Kidney tubule cell (primary cell): ENCODE measurements at places on chromosomes 12 and 14.

- no peak for DNase-seq
These were observed 1.1 kb upstream of the WDR89 start for GRCh38 chr14:63642656-63643382.

GRCh38 chr12:33588725-33589405 is 149.2 kb upstream of the SYT10 start:
- no peak for DNase-seq

- DNase-seq: no peak
These were observed 14.0 kb downstream of the EMP1 start for GRCh38 chr12:13210236-13211190.

DNA sequence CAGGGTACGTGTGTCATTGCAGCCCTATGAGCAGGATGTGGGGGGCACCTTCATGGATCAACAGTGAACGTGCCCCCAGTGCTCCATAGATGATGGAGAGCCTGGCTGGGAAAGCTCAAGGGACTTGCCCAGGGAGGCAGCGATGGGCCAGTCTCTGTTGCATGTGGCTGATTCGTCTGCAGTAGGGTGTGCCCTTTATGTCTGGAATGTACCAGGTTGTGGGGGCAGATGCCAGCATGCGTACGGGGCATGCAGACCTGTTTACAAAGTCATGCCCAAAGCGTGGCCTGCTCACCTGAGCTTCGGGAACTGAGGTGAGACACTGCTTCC is 72.3 kb downstream of the TESC start:
- no peak for DNase-seq

GRCh38 chr12:92458996-92459395 is 243.8 kb upstream of the PLEKHG7 start:
- DNase-seq: no peak

DNA sequence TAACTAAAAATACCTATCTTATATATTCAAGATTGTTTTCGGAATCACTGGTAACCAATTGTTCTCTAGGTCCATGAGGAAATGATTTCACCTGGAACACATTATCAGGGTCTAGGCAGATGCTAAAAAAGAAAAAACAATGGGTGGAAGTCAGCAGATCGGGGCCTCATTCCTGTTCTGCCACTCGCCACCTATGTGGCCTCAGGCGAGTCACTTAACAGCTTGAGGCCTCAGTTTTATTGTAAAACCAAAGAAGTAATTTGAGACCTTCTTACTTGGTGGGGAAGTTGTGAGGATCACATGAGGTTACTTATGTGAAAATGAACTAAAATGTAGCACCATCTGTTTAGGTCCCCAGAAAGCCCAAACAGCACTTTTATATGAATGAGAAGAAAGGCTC is 6.2 kb upstream of the RNASE10 start:
- peak; percentile 17 for DNase-seq

DNA sequence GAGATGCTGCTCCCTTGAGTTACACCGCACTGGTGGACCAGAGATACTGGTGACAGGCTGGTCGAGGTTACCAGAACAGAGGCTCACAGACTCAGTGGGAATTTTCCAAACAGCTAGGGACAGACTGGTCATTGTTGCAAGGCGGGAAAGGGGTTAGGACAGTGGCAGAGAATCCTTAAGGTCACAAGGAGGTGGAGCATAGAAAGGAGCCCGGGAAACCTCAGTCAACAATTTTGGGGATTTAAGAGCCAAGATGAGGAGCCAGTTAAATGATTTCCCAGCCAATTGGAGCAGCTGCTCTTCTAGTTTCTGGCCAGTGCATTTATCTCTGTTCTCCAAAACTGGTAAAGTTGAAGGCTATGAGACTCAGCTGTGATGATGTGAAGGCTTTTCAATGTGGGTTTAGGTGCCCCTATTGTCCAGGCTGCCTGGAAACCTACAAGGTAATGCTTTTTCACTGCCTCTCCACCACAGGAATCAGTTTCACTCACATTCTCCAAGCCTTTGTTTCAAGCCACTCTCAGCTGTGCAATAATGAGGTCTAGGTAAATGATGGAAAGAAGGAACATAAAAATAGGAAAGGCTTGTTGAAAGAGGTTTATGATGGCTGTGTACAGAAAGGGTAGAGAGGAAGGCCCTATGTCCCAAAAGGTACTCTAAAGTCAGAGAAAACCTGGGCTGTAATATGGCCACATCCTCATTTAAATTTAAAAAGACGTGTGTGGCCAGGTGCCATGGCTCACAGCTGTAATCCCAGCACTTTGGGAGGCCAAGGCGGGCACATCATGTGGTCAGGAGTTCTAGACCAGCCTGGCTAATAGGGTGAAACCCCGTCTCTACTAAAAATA is 7.0 kb upstream of the TNS2 start:
- DNase-seq: no peak

- DNase-seq: peak; percentile 62
These were observed 1.1 kb downstream of the IPO8 start for GRCh38 chr12:30694412-30695198.

- DNase-seq: no peak
These were observed 6.9 kb upstream of the TCL1B start for GRCh38 chr14:95679148-95679815.

DNA sequence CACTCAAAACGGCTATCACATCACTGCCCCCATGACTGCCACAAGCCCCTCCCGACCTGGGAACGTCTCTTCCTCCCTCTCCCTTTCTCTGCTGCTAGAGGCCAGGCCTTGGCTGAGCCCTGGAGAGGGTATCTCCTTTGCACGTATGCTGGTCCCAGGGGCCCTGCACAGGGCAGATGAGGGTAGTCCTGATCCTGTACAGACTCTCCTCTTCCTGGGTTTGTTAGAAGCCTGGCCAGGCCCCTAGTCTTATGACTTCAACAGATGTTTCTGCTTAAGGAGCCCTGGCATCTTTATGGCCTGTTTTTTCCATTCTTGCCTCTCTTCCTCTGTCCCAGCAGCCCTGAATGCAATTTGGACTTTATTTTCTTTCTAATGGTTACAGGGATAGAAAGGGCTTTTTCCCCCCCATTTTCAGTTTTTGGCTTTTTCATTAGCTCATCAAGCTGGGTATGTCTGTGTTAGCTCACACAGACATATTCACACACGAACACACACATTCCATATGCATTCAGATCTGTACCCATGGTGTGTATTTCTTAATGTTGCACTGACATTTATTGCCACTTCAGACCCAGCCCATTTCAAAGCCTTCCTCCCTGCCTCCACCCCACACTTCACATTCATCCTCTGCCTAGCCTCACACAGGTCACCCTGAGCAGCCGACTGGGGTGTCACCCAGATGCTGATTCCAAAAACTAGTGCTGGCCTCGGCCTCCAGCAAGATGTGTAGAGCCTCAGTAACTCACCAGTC is 203.2 kb downstream of the ZFP36L1 start:
- no peak for DNase-seq

GRCh38 chr12:96223411-96224218 is 29.4 kb downstream of the ELK3 start:
- DNase-seq: no peak

DNA sequence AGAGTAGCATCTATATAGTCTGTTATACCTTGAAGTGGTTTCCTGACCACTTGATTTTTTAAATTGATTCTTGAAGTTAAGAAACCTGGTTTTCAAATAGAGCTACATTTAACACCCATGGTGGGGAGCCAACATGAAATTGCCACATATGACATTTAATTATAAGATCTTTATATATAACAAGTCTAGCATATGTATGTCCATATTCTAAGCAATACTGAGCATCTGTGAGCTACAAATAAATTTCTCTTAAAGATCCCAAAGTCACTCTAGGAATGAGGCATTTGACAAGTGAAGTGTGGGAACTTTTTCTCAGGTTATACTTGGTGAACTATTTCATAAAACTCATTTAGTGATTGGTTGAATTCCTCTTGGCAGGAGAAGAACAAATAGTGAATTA is 132.5 kb downstream of the RPL10L start:
- DNase-seq: no peak

DNA sequence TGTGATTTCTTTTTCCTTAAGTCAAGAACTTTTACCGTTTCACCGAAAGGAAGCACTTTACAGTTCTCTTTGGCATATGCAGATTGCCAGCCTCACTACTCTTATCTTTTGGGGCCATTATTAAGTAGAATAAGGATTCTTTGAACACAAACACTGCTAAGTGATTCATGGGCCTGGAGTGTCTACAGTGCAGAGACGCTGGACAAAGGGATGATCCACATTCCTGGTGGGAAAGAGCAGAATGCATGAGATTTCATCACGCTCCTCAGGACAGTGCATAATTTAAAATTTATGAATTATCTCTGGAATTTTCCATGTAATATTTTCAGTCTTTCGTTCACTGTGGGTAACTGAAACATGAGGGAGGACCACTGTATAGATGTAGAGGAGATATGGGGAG is 90.2 kb downstream of the TTLL5 start:
- no peak for DNase-seq

DNA sequence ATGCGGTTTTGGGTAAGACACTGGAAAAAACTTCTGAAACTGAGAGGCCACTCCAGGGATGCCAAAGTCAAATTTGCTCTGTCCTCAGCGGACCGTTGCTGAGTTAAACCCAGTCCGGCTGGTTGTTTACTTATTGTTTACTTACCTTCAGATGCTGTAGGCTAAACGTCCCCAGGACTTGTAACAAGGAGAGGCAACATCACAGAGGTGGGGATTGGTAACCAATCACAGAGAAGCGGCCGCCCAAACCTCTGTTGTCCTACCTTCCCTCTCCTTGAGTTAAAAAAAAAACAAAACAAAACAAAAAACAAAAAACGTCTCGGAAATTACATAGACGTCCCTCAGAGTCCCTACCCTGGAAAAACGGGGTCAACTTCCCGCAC is 380 bp downstream of the ANO2 start:
- no peak for DNase-seq

- DNase-seq: peak; percentile 50
These were observed 43.4 kb downstream of the ELK3 start for GRCh38 chr12:96237465-96238077.

GRCh38 chr12:111227476-111228420 is 141.1 kb downstream of the PHETA1 start:
- no peak for DNase-seq

DNA sequence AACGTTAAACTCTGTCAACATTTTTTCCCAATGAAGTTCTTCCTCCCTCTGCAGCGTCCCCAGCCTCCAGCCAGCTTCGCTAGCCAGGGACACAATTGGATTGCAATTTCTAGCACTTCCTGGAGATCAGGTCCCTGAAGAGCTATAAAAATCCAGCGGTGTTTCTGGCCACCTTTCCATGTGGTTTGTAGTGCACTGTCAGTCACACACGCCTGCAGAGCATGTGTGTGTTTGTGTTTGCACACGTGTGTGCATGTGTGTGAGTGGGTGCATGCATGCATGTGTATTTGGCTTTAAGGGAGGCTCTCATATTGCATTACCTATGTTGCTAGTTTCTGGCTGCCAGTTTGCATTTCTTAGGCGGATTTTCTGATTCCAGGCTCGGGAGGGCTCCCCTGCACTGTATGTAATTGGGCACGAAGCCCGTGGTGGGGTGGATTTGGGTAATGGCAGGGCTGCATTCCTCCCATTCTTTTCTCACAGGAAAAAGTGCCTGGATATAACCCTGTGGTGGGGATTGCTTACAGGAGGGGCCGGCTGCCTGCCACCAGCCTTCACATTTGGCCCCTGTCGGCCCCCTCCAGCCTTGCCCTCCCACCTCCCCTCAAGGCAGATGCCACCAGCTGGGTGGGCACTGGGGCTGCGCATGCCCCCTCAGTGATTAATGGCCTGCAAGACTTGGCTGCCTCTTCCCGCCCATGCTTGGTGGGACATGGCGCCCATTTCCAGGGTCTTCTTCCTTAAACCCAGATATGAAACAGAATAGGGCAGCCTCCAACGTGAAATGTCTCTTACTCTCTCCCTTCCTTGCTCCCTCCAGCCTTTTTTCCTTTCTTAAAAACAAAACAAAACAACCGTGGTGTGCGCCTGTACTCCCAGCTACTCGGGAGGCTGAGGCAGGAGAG is 74.0 kb downstream of the TSPAN9 start:
- DNase-seq: no peak

DNA sequence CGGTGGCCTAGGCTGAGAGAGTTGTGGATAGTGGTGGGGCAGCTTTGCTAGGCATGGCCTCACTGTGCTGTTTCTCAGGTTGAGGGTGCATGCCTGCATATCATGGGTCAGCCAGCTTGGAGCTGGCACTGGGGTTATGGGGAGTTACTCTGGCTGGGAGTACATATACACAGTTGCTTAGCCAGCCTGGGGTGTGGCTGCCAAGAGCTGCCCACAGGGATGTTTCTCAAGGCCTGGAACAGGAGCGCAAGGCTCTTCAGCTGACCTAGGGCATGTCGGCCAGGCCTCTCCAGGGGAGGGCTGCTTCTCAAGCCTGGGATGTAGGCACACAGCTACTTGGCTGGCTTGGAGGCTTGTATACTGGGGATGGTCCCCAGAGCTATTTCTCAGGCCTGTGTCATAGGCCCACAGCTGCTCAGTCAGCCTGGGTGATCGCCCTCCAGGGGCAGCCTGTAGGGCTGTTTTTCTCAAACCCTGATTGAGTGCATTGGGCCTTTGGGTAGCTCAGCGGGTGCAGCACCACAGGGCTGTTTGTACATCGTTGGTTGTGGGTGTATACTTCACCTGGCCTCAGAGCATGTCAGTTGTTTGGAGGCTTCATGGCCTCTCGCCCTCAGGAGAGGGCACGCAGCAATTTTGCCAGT is 114.9 kb downstream of the METTL25 start:
- DNase-seq: no peak

DNA sequence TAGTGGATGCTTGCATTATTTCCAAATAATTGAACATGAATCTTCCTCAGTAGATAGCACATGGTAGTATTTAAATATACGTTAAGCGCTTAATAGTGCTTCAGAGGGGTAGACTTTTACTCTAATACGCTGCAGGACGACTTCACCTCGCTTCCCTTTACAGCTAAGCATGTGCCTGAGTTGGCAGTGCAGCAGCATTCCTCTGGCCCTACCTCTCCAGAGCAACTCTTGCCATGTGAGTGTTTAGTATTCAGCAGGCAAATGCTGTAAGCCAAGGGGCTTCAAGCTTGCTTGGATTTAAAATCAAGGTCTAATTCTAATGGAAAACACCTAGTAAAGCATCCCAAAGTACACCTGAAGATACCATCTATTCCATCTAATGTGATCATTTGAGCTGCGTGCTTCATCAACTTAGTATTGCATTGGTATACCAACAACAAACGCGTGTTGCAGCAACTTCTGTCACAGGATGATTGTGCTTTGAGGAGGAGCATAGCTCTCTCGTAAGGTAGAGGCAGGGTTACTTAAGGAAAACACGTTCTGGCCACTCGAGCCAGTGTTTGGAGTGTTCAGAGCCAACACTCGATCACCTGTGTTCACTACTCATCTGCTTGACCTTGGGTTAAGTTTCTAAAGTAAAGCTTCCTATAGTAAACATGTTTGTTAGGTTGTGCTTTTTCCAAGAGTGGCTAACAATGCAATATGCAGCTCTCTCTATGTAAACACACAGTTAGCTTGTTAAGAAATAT is 60.6 kb downstream of the PIWIL1 start:
- no peak for DNase-seq

DNA sequence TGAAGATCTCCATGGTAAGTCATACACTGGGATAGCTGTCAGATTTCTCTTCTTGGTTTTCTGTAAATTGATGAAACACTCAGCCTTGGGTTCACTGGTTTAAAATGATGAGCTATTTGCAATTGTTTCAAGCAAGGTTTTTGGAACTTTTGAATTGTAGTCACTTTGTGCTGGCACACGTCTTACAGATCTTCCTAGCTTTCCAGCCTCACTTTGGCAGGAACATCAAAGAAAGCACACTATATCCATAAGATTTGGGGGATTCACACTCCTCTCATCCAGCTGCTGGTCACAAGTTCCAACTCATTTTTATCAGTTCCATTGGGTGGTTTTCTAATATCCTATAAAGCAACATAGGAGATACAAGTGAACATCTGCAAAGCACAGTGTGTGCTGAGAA is 16.0 kb downstream of the SSPN start:
- DNase-seq: no peak

GRCh38 chr14:72929316-72930080 is 3.2 kb downstream of the DCAF4 start:
- no peak for DNase-seq
